ENCODE measurements at places on chromosomes 1 and 21.

GRCh38 chr1:1041092-1041523, 21.2 kb downstream of the AGRN start:
- DNase-seq, result no peak

GRCh38 chr1:85378534-85378933, 86.4 kb downstream of the DDAH1 start:
- DNase-seq, result no peak

GRCh38 chr1:235450433-235450832, 53.8 kb downstream of the B3GALNT2 start:
- no peak for DNase-seq

DNA sequence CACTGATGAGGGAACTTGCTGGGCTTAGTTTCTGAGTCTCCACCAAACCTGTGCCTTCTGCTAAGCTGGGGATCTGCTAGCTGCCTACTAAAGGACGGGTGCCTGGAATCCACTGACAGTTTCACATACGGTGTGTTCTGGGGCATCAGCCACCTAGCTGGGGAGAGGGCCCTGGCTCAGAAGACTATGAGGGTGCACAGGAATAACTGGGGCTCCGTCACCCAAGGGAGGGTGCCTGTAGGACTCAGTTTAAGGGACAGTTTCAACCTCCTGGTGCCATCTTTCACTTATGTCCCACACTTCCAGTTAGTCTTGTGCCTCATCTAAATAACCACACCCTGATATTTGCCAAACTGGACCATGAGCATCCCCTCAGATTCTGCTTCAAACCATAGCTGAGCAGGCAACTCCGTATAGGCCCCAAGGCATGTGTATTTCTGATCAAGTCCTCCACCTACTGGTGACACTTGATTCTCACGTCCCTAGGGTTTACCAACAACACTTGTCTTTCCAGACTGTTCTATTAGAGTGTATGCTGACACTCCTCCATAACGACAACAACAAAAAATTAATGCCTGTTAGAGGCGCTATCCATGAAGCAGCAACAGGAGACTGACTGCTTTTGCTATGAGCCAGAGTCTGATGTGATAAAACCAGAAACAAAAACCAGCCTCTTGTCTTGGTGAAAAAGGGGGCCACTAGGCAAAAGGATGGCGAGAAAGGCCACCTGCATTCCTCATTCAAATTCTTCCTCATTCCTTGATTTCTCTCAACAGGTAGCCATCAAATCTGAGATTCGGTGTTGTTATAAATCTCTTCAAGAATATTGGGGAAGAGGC, 55.0 kb upstream of the PAXBP1 start:
- DNase-seq, result peak; percentile 68

- peak; percentile 34 for DNase-seq
Observed at GRCh38 chr1:54173681-54174080, 20.9 kb upstream of the CDCP2 start.

- no peak for DNase-seq
Observed at GRCh38 chr1:117679299-117679698, 73.5 kb downstream of the TENT5C start.

GRCh38 chr1:221723018-221723847, 18.7 kb downstream of the DUSP10 start:
- peak; percentile 12 for DNase-seq

GRCh38 chr1:206873603-206874188, 8.3 kb downstream of the IL20 start:
- DNase-seq, result no peak

DNA sequence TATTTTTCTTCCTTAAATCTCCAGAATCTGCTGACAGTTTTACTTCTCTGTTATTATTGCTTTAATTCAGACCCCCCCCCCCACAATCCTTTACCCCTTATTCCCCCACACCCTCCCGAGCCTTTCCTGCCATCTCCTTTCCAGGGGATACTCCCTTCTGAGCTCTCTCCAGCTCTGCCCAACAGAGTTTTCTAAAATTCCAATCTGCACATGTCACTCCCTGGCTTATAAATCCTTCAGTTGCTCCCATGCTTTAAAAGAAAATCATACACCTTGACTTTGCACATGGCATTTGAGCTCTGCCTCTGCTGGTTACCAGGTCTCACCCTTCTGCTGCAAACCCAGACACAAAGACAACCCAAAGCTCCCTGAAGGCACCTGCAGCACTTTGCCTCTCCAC, 11.7 kb upstream of the EPS8L3 start:
- no peak for DNase-seq

DNA sequence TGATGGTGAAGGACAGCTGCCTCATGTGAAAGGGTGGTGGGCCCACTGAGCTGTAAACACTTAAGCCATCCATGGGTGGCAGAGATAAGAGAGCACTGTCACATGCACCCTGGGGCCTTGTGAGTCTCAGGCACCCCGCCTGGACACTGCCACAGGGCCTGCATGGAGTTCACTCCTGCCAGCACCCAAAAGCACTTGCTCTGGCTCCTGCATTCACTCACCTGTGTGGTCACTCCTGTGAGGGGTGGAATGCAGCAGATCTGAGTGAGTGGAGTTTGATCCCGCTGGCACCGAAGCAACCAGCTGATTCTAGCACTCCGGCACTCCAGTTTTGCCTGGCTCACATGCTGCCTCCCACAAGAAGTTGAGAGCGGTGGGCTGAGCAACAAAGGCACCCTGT, 1142.1 kb upstream of the PRMT6 start:
- DNase-seq, result no peak

Measured in cardiac muscle cell (in vitro differentiated cells and primary cell).